Foreskin keratinocyte (primary cell): ENCODE measurements at places on chromosomes 12 and 14.

DNA sequence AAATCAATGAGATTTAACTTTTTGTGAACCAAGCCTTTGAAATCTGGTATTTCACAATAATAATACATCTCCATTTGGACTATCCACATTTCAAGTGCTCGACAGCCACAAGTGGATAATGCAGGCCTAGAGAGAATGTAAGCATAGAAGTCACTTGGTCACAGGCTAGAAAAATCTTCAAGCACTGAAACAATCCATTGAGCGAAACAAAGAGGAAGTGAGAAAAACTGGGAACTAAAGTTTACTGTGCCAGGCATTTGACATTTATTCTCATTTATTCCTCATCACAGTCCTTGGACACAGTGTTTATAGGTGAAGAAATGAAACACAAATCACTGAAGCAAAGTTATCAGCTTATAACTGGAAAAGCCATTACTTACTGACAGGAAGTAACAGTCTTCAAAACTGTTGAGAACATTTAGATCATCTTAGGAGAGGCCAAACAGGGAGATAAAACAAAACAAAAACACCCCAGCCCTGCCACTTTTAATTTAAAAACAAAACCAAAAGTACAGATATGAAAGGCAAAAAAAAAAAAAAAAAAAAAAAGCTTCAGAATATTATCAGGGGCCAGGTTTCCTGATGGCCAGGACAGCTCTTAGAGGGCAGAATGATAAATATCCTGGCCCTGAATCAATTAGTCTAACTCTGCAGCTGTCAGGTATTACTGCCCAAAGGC, 29.2 kb downstream of the GNS start:
- no peak for DNase-seq

- no peak for DNase-seq
Measured at GRCh38 chr14:97703006-97703760, 906.0 kb downstream of the VRK1 start.

GRCh38 chr12:98612696-98613334, 19.3 kb downstream of the SLC25A3 start:
- no peak for DNase-seq

DNA sequence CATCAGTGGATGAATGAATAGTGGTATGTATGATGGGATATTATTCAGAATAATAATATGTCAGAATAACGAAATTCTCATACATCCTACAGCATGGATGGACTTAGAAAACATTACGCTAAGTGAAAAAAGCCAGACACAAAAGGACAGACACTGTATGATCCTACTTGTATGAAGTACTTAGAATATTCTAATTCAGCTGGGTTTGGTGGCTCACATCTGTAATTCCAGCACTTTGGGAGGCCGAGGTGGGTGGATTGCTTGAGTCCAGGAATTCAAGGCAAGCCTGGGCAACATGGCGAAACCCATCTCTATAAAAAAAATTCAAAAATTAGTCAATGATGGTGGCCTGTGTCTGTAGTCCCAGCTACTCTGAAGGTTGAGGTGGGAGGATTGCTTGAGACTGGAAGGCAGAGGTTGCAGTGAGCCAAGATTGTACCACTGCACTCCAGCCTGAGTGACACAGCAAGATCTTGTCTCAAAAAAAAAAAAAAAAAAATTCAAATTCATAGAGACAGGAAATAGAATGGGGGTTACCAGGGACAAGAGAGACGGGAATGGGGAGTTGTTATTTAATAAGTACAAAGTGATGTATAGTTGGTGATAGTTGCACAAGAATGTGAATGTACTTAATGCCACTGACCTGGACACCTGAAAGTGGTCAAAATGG, 132.3 kb downstream of the CHST11 start:
- no peak for DNase-seq

DNA sequence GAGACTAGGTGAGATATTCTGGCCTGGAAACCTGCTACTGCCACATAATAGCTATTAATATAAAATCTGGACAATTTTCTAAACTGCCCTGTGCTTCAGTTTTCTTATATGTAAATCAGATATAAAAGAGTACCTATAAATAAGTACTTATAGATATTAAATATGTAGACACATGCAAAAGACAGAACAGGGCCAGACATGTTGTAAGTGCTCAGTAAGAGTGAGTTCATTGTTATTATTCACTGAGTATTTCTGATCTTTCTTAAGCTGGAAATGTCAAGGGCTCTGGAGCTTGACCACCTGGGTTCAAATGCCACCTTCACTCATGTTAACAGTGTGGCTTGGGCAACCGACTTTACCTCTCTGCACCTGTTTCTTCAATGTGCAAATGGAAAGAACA, 179.8 kb downstream of the GALC start:
- no peak for DNase-seq

GRCh38 chr12:26701604-26702215, 131.3 kb downstream of the ITPR2 start:
- DNase-seq: no peak

DNA sequence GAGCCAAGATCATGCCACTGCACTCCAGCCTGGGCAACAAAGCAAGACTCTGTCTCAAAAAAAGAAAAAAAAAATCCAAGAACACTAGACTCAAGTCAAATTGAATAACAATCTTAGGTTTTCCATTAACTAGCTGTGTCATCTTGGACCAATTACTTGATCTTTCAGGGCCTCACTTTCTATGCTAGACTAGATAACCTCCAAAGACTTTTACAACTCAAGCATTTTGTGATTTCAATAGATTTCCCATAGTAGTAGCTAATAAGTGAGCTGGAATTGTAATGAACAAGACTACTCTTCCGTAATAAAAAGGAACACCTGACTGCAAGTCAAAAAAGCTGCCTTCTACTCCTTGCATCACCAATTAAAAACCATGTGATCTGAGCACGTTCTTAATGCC, 127.0 kb upstream of the SSTR1 start:
- DNase-seq: no peak

DNA sequence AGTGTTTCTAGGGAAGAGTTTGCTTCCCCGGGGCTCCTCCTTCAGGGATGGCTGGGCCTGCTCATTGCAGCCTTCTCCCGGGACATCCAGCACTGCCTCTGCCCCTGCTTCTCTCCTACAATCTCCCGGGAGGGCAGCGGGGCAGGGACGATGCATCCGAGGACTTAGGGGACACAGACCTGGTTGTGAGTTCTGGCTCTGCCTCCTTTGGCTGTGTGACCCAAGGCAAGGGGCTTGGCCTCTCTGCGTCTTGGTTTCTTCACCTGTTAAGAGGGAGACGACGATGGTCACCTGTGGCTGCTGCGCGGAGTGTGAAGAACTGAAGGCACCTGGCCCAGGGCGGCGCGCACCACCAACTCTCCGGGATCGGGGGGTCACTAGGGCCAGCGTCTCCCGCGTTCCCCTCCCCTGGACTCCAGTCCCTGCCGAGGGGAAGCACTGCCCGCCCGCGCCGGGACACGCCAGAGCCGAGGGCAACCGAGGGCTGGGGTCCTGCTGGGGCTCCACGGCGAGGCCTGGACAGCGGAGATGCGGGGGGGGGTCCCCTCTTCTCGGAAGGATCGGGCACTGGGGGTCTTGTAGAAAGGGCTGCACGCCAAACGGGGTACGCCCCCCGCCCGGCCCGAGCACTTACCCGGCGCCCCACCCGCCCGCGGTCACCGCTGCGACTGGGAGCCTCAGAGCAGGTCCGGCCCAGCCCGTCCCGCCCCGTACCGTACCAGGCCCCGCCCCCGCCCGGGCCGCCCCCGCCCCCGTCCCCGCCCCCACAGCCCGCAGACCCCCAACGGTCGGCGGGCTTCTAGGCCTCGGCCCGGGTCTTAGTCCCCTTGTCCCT, at the start of gene HVCN1:
Gene HVCN1 (minus strand): TSS at position 670 of the 835 bp plus-strand sequence. CDS start 5,870 bp downstream, outside the sequence.
- DNase-seq: no peak

DNA sequence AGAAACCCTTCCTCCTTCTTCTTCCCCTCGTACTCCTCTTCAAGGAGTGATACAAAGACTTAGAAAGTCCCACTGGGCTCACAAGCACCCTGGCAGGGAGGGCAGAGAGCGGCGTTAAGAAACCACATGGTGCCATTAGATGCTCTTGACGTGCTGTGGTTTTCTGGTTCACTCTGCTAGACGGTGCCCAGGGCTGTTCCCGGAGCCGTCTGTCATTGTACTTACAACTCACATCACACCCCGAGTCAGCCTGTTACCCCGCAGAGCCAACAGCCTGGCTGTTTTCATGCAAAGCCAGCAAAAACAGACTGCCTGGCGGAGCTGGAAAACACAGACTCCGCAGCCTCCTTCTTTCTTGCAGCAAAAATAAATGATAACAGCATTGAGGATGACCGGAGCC, 232.6 kb upstream of the TBX3 start:
- no peak for DNase-seq

- no peak for DNase-seq
Measured at GRCh38 chr12:132178801-132179401, 34.6 kb downstream of the NOC4L start.

- no peak for DNase-seq
Measured at GRCh38 chr12:6099316-6099715, 25.2 kb downstream of the VWF start.

DNA sequence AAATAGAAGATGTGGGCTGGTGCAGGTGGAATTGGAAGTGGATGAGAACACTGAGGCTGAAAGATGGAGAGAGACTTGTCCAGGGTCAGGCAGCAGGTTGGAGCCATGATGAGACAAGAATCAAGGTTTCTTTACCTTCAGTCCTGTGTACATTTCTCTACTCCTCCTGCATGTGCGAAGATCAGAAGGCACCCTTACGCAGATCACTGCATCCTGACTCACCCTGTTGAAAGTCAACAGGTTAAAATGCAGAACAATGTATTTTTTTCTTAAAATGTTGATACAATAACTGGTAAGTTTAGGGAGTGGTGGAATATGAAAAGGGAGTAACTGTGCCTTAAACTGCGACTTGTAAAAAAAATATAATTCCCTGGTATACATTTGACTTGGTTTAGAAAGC, 47.8 kb downstream of the TESPA1 start:
- DNase-seq: no peak

- DNase-seq: peak; percentile 40
Measured at GRCh38 chr12:24902511-24903328, 46.2 kb downstream of the BCAT1 start.

- no peak for DNase-seq
Measured at GRCh38 chr12:111163422-111163821, 205.5 kb downstream of the PHETA1 start.

GRCh38 chr14:61334197-61334701, 12.9 kb downstream of the PRKCH start:
- DNase-seq: no peak

- peak; percentile 20 for DNase-seq
Measured at GRCh38 chr12:59652130-59652529, 56.3 kb downstream of the SLC16A7 start.

DNA sequence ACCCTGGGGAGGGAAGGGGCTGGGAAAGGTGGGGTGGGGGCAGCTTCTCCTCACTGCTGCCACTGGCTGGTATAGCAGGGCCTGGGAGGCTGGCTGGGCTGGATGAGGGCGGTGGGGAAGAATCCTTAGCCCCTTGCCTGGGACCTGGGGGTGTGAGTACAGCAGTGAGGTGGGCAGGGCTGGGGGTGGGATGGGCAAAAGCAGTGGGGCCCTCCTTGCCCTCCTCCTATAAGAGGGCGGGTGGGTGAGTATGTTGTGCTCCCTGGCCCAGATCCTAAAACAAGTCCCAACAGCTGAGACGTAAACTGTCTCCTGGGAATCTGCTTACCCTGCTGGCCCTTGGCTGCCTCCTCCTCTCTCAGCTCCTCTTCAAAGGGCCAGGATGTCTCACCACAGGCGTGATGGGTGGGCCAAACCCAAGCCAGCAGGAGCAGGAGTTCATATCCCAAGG, 2.2 kb downstream of the NCKAP5L start:
- DNase-seq: no peak

GRCh38 chr14:55410876-55411275, 754 bp downstream of the ATG14 start:
- no peak for DNase-seq

GRCh38 chr14:61140271-61140670, 140.9 kb downstream of the TMEM30B start:
- no peak for DNase-seq

DNA sequence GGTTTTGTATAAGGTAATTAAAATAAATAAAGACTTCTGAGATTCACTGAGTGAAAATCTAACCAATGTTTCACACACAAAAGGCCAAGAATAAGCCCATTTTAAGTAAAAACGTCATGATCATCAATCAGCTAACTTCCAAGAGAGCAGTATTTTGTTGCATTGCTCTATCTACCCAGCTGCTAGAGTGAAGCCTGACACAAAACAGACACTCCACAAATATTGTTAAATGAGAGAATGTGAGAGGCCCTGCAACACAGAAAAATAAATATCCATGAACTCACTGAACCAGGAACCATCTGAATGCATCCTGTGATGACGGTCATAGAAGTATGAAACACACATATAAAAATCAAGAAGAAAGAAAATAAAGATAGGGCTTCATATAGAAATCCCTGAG, 358.6 kb upstream of the TMTC1 start:
- DNase-seq: no peak

DNA sequence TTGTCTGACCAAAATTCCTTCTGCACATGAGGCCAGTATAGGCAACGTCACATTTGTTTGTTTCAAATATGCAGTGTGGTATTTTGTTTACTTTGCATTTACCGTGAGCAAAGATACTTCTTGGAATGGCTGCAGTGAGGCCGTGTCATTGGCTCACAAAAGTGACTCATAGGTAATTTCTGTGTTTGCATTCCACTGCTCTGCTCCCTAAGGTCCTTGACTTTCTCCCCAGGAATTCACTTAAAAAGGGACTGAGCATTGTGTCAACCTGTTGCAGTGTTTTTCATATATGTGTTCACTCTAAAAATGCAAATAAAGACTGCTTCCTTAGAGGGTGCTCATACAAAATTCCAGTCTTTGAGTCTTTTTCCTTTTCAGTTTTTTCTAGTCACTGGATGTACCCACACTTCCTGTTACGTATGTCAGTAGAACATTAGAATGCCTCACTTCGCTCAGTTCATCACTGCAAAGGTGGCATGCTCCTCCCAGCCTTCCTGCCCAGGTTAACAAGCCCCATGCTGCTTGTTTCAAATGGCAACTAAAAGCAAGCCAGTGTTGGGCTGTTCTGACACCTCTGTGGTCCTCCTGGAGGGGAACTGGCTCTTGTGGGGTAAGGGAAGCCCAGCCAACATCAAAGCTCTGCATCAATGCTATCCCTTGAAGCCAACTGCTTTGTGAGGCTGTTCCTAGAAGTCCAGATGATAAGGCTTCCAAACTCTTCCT, 9.1 kb downstream of the C12orf76 start:
- peak; percentile 91 for DNase-seq

- no peak for DNase-seq
Measured at GRCh38 chr12:91361864-91362263, 179.2 kb upstream of the DCN start.

- no peak for DNase-seq
Measured at GRCh38 chr14:31943861-31944255, 133.2 kb upstream of the ARHGAP5 start.

- DNase-seq: no peak
Measured at GRCh38 chr12:10365696-10366405, 24.0 kb downstream of the KLRK1 start.

DNA sequence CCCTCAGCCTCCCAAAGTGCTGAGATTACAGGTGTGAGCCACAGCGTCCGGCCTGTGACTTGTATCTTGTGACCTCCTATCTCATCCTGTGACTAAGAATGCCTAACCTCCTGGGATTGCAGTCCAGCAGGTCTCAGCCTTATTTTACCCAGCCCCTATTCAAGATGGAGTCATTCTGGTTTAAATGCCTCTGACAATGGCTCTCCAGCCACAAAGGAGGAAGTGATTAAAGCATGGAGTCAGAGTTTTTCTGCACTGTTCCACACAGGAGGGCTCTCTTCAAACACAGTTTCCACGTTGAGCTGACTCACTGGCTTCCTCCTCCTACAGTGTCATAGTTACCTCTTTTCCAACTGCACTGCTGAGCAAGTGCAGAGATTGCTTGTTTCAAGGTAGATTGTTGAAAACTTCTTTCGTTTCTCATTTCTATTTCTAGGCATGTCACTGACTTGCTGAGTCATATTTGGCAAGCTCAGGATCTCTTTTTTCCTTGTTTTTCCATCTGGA, 383.8 kb downstream of the PCNX1 start:
- DNase-seq: peak; percentile 95
